Right lung (tissue), 10 donors: ENCODE measurements at places on chromosomes 13 and 19. TPM values are rescaled to one million over a fixed set of nuclear protein-coding genes. Genes with fewer than 3 reads are reported as not detected.

GRCh38 chr19:2567580-2567979 lies 91.7 kb downstream of the GADD45B start:
- no peak for DNase-seq

CKM gene
- polyA plus RNA-seq: 4.1 TPM

ZNF490 gene
- polyA plus RNA-seq: 4.7 TPM

ZSCAN1 gene
- 2.0 TPM for polyA plus RNA-seq

RAVER1 gene
- polyA plus RNA-seq: 41.3 TPM
